ENCODE measurements at places on chromosomes 5 and 9.

DNA sequence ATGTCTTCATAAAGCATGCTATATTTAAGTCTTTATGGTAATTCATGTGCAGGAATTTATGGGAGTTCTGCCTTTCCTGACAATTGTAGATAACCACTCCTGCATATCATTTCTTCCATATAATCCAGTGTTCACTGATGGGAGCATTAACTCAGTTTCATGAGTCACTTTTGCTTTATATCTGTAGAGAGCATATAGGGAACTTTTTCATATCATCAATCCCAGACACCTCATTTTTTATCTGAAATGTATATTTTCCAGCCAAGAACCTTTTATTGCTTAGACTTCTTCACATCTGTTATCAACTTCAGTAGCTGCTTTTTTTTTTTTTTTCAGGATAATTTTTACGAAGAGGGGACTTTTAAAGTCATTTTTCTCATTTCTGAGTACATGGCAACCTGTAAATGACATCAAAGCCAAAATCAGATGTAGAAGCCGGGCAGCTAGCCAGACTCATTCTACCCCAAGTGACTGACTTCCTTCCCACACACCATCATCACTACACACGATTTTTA is 41.1 kb downstream of the NFX1 start:
- no peak for DNase-seq

GRCh38 chr9:124133727-124134126 is 122.2 kb downstream of the LHX2 start:
- DNase-seq = no peak

DNA sequence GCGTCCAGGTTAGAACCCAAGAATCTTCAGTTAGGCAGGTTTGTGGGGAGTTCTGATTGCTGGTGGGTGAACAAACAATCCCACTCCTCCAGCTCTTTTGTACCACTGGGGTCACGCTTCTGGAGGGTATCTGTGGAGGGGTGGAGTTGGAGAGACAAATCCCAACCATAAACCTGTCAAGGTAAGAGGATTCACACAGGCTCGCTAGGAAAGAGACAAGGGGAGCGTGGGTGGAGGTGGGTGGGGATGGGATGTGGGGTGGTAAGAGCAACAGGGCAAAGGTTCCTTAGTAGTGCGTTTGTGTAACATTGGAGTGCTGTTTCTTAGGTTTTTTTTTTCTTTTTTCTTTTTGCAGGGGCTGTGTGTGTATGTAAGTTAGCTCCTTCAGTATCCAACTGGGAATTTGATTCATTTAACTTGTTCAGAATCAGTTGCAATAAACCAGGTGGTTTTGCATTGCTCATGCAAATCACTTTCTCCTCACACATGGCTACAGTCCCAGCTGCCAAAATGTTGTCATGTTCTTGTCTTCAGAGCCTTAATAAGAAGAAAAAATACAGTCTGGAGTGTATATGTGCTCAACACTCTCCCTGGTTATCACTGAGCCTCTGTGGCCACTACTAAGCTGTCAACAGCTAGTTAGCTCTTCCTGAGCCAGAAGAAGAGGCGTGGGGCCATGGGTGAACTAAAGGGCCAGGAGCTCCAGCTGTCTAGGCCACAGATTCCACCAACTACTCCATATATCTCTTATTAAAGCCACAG is 164.0 kb upstream of the RAD23B start:
- no peak for DNase-seq

GRCh38 chr9:5587024-5587423 is 41.9 kb upstream of the RIC1 start:
- DNase-seq = no peak

Measured in NK-92 treated with Interleukin-12 subunit alpha and Interleukin-12 subunit beta, amount 100 ng/mL, for 24 hours (cell line).